Upper lobe of left lung (tissue), 6 donors: ENCODE measurements at places on chromosomes 1 and 21. TPM values are rescaled to one million over a fixed set of nuclear protein-coding genes. Genes with fewer than 3 reads are reported as not detected.

ANGPTL3 gene
- total RNA-seq = not detected

ARHGEF2 gene
- 455 TPM for total RNA-seq

FAM151A gene
- total RNA-seq = not detected

- DNase-seq = no peak
Observed at GRCh38 chr21:36337099-36337509, 17.1 kb downstream of the MORC3 start.

PRRX1 gene
- 9.6 TPM for total RNA-seq

ZNF695 gene
- total RNA-seq = 0.26 TPM

DNA sequence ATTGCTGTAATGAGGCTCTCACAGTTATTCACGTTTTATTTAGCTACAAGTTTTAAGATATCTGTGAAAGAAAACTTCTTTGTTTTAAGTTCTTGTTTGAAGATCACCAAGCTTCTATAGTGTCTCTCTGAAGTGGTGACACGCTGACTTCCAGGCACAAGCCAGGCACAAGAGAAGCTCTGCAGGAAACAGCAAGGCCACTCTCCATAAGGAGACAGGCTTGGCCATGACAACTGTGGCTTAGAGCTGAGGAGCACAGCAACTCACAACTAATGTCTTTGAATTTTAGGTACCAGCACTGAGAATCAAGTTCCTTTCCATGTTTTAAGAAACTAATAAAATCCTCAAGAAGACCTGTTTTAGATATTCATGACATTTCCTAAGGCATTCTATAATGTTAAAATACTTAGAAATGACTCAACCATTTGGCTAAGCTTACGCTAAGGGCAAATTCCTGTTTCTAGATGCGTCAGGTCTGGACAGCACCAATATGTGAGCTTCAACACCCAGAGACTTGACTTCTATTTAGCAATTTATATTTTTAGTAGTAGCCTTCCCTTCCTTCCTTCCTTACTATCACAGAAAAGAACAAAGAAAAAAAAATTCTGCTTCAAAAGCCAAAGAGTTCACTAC, 40.2 kb downstream of the APP start:
- DNase-seq = no peak

DNA sequence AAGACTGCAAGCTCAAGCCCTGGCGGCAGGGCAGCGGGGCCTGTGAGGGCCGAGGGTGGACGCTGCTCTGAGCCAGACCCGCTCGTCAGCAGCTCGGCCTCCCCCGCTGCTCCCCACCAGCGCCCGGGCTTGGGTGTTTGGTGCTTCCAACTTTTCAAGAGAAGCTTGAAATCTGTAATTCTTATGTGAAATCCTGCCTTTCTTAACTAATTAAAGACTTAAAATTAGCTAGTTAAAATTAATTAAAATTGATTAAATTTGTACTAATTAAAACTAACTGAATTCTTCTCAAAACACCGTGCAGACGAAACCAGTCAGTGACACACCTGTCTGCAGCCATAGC, 14.0 kb upstream of the SLC19A1 start:
- no peak for DNase-seq

- peak; percentile 52 for DNase-seq
Observed at GRCh38 chr1:245823408-245824147, 668.8 kb downstream of the KIF26B start.

DNA sequence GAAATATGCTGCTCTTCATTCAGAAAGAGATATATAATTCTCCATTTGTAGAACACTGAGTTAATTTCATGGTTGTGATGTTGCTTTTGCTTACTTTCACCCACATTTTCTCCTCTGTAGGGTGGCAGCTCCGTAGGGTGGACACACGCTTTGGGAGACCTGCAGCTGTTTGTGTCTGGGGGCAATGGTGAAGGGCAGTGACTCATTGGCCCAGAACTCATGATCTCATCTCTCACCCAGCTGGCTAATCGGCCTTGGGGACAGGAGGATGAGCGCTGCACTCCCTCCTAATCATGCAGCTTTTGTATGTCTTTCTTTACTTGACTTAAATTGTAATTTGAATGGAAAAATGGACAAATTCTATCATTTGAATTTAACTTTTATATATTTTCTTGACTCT, 9.6 kb downstream of the DISC1 start:
- DNase-seq = no peak

ST6GALNAC5 gene
- total RNA-seq = 49.2 TPM

- DNase-seq = no peak
Observed at GRCh38 chr1:27618341-27619082, 14.6 kb upstream of the AHDC1 start.

DNA sequence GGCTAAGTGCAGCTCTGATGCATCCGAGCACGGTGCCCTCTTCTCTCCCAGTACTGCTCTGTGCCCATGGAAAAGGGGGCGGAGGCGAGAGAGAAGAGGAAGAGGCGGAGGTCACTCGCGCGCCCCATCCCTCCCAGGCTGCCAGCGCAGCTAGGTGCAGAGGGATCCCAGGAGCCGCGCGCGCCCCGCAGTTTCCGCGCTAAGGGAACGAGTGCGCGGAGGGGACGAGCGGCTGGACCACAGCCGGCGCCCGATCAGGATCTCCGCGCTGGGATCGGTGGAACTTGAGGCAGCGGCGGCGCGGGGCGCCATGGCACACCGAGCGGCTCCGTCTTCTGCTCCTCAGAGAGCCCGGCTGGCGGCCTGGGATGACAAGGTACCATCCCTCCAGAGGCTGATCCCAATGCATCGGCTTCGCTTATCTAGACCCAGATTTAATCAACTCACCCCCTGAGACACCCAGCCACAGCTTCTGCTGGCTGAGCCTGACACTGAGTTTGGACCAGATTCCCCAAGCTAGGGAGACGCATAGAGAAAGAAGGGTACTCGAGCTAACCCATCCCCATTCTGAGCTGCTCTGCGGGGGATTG, at the start of gene PTGFR:
Gene PTGFR, plus strand, starts transcription at position 114 of the 590 bp plus-strand sequence. CDS start 1,770 bp downstream, outside the sequence.
- peak; percentile 88 for DNase-seq

DNA sequence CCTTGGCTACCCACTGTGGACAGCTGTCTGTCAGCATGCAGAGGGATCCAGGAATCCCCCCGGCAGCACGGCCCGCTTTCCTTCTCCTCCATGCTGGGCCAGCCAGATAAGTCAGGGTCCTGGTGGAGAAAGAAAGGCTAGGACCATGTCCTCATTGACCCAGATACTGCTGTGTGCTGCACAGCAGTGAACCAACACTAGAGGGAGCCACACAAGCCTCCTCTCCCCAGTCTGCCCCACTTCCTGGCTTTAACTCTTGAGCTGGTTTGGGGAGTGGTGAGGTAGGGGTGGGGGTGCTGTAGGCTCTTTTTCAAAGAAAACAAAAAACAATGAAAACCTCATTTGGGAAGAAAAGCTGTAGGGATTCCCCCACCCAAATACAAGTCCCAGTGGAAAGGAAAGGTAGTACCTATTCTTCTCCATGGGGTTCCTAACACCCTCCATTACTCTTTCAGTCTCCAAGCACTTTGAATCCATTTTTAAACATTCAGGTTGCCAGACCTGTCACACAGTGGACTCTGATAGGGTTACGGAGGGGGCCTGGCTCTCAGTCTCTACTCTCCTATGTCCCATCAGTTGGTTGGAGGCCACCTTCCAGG, 84.9 kb upstream of the CD1D start:
- DNase-seq = no peak

GRCh38 chr1:185249563-185249962, 67.5 kb downstream of the IVNS1ABP start:
- no peak for DNase-seq

PYHIN1 gene
- 2.1 TPM for total RNA-seq

GRCh38 chr1:186634511-186634910, 45.7 kb downstream of the PTGS2 start:
- no peak for DNase-seq

RNPC3 gene
- total RNA-seq = 62.4 TPM

IFNAR2 gene
- 24.3 TPM for total RNA-seq

- no peak for DNase-seq
Observed at GRCh38 chr1:51156752-51157151, 54.7 kb downstream of the C1orf185 start.

NTNG1 gene
- total RNA-seq = 11.5 TPM

MIB2 gene
- total RNA-seq = 63.5 TPM

SEMA4A gene
- 35.7 TPM for total RNA-seq

- DNase-seq = peak; percentile 12
Observed at GRCh38 chr1:54836594-54836993, 35.5 kb upstream of the TTC22 start.

CD160 gene
- total RNA-seq = 0.71 TPM

DNA sequence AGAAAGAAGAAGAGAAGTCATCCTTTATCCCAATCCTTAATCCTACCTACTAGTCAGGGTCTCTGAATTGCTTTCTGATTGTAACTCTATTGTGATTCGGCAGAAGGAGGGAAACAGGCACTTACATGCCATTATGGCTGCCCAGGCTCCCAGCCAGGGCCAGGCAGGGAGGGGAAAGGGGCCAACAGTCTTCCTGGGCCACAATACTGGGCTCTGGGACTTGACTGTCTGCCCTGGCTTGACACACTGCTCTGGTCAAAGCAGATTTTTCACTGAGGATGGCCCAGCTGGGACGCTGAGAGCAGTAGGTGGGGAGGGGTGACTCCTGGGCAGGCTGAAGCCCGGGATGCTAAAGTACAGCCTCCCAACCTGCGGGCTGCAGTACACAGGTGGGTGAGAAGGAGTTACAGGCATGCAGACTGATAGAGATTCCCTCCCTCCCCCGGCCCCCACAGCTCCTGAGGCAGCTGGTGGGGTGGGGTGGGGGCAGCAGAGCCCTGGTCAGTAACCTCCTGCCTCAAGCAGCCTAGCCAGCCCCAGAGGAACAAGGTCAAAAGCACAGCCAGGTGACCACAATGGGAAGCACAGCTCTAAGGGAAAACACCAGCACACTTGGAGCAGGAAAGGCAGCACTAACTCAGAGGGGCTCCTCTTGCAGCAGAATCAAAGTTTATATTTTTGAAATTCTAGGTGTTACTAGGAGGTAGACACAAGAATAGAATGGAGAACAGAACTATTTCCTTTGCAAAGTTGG, 25.3 kb downstream of the KCND3 start:
- DNase-seq = no peak
